ENCODE measurements at places on chromosomes 11 and 22.

GRCh38 chr22:21587803-21588611 is 20.5 kb downstream of the UBE2L3 start:
- peak; percentile 12 for DNase-seq

DNA sequence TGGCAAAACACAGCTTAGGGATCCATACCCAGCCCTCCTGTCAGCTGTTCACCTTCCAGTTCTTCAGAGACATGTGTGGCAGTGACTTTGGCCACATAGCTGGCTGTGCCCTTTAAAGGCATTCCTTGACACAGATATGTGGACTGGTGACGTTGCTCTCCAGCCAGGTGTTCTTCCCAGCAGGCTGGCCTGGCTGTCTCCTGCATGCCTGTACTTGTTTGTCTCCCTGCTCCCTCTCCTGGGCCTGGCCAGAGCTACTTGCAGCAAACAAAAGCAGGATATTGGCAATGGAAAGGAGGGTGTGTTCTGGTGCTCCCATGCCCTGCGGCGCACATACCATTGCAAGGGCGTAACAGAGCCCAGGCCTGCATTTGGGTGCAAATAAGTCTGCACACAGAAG is 38.3 kb downstream of the PIK3IP1 start:
- no peak for DNase-seq

GRCh38 chr22:19631899-19632667 is 82.2 kb upstream of the SEPTIN5 start:
- no peak for DNase-seq

DNA sequence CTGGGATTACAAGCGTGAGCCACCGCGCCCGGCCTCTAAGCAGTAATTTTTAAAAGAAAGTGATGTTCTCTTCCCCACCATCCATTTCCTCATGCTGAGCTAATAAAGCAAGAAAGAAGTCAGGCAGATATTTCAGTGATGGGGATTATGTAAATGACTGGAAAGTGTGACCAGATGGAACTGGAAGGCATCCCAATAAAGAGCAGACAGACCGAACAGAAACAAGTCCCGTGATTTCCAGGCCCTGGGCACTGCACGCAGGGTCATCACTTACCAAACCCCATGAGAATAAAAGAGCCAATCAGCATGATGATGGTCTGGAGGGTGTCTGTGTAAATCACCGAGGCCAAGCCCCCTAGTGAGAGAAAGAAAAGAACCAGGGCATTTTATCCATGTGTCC is 18.2 kb downstream of the SLC5A4 start:
- DNase-seq: no peak

- DNase-seq: no peak
These were observed 7.7 kb downstream of the LHFPL7 start for GRCh38 chr22:24938741-24939341.

DNA sequence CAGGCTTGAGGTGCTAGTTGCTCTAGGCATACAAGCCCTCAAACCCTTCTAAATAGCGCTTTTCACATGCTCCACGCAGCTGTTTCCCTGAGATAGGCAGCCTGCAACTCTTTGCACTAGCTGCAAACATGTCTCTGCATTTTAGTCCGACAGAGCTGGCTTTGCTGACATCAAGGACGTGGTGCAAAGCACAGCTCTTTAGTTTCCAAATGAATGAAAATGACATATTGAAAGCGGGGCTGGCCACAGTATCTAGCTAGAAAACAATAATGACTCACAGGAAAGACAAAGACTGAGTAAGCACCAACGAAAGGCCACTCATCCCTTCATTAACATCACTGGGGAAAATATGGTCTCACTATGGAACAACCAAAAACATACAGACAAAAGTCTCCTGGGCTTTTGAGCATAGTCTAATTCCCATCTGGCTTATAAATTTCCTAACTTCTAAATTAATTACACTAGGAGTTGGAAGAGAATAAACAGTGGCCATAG is 15.3 kb upstream of the ZC3H12C start:
- DNase-seq: no peak

- no peak for DNase-seq
These were observed 106.5 kb downstream of the ALX4 start for GRCh38 chr11:44203270-44204043.

DNA sequence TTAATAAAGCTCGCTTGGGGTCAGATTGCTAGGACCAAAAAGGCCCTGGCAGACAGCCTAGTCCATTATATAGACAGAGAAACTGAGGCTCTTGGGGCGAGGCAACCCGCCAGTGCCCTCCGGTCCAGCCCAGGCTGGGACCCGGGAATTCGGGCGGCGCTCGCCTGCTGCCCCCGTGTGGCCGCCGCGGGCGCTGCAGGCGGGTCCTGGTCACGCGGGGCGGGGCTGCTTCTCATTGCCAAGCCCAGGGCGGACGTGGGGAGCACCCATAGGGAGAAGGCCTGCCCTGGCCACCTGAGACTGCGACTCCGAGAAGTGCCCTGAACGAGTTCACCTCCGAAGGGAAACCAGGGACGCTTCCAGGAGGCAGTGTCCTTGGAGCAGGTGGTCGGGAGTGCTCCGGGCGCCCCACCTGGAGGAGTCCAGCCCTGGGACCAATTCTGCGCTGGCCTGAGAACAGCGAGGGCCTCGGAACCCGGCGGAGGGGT is 36.0 kb upstream of the CSNK1E start:
- DNase-seq: peak; percentile 57

GRCh38 chr22:19571995-19572394 is 47.8 kb upstream of the CLDN5 start:
- DNase-seq: no peak

GRCh38 chr11:41056892-41057569 is 402.4 kb downstream of the LRRC4C start:
- DNase-seq: no peak

- DNase-seq: peak; percentile 81
These were observed at the start of gene CARS1 for GRCh38 chr11:3057069-3057963. Gene CARS1, minus strand, starts transcription at chr11:3057423. Its CDS starts 56 bp downstream, at chr11:3057367.

DNA sequence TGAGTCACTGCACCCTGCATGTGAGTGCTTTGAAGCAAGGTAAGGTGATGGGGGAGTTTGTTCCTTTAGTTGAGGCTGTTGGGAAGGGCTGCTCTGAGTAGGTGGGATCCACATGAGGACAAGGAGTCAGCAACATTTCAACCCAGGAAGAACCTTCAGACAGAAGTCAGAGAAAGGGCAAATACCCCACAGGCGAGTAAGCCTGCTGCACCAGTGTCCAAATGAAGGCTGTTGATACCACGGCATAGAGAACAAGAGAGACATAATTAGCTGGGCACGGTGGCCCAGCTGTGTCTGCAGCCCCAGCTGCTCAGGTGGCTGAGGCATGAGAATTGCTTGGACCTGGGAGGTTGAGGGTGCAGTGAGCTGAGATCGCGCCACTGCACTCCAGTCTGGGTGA is 54.3 kb upstream of the CLMP start:
- DNase-seq: no peak

DNA sequence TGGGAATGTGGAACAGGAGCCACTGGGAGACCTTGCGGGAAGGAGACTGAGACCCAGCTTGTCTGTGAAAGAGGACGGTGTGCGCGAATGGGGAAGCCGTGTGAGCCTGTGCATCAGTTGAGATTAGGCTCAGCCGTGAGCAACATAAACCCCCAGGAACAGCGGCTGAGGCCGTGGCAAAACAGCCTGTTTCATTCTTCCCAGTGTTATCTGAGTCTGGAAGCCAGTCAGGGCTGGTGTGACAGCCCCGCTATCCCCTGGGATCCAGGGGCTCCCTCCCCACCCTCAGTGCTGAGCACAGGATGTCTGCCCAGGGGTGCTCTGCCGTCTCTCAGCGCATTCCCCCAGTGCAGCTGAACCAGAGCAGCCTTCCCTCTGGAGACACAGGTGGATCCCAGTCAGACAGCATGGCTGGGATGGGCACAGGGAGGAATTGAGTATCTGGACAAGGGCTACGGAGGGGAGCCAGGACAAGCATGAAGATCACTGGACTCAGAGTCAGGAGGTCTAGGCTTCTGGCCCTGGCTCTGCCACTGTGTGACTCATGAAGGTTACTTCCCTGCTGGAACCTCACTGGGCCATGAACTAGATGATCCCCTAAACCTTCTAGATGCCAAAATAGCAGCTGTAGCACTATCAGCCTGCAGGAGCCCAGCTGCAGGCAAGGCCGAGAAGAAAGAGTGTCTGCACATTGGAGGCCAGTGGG is 8.6 kb downstream of the OAF start:
- no peak for DNase-seq

DNA sequence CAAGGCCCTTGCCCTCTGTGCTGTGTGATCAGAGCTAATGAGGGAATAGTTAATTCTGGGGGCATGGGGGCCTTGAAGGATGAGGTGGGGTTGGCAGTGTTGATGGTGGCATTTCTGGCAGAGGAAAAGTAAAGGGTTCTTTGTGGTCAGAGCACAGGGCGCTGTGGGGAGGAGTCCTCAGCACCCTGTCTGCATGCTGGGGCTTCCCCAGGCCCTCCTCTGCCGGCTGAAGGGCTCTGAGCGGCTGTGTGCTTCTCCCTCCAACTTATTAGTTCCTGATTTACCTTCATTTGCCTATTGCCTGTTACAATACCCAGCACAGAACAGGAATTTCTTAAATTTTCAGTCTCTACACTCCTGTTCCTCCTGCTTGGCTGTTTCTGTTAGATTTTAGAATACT is 122.8 kb downstream of the HIPK3 start:
- DNase-seq: no peak

DNA sequence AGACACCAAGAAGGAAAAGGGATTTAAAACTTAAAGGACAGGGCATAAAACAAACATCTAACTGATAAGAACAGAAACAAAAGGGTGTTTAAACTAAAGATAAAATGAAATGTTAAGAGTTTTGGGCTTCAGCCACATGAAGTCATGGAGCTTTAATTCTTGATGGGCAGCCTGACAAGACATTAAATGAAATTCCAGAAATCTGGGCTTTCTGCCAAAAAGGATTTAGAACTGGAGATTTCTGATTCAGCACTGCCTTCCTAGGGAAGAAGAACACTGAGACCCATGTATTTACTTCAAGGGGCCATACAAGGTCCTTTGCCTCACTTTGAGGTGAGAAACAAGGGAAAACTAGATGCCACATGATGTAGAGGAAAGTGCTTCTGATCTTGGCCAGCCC is 355.9 kb upstream of the RAG2 start:
- no peak for DNase-seq

- DNase-seq: no peak
These were observed 645.8 kb downstream of the DLG2 start for GRCh38 chr11:84981301-84981700.

GRCh38 chr11:35927682-35928081 is 16.2 kb upstream of the LDLRAD3 start:
- DNase-seq: no peak

DNA sequence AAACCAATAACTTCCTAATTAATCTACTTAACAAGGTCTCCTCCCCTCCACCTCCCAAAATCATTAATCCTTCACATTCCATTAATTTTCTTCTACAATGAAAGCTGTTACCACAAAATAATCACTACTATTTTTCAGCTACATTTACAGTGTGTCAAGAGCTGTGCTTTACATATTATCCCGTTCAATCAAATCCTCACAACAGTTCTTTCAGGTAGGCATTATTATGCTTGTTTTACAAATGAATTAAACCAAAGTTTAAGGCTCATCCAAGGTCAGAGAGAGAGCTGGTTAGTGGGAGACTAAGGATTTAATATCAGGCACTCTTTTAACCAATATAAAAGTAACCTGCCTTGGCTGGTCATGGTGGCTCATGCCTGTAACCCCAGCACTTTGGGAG is 107.4 kb downstream of the SIK3 start:
- no peak for DNase-seq

- DNase-seq: no peak
These were observed 54.0 kb downstream of the RTN4R start for GRCh38 chr22:20213833-20214708.

GRCh38 chr11:38323961-38324761 is 1726.1 kb upstream of the RAG2 start:
- DNase-seq: no peak

DNA sequence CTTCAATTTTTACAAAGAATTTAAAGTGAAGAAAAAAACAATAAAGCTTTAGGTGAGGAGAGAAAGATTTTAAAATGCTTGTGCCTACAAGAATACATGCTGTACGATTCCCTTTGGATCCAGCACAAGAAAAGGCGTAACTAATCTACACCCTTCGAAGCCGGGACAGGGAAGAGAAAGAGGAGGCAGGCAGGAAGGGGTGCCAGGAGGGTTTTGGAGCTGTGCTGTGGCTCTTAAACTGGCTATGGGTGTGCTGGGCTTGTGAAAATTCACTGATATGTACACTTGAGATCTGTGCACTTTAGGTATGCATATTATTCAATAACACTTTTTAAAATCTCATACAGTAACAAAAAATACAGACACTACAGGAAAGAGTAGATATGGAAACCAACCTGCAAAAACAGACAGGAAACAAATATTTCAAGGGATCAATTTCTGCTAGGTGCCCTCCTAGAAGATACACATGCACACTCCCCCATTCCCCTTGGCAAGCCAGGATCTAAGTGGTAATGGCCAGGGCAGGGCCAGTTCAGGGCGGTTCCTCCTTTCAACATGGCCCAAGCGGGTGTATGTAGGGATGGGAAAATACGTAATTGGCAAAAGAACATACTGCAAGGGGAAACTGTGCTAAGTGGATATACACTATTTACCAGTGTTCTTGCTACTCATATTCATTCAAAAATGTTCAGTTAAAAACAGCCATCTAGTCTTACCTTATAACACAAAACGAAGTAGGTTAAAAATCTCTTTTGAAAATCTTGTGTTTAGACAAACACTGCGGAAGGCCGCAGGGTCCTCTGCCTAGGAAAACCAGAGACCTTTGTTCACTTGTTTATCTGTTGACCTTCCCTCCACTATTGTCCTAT is 54.2 kb downstream of the PACSIN2 start:
- DNase-seq: no peak

DNA sequence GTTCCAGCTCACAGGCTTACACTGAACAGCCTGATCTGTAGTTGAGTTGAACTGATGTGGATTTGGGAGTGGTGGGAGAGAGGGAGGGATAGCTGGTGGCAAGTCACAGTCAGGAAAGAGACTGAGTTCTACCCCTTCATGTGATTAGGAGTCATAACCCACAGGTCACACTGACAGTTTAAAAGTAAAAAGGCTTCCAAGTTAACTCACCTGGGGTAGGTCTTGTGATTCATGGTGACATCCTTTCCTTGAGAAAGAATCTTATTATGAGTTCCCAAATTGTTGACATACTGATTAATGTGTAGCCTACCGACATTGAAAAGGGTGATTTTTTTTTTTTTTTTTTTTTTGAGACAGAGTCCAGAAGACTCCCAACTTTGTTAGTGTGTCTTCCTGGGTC is 5.4 kb downstream of the IZUMO1R start:
- no peak for DNase-seq

DNA sequence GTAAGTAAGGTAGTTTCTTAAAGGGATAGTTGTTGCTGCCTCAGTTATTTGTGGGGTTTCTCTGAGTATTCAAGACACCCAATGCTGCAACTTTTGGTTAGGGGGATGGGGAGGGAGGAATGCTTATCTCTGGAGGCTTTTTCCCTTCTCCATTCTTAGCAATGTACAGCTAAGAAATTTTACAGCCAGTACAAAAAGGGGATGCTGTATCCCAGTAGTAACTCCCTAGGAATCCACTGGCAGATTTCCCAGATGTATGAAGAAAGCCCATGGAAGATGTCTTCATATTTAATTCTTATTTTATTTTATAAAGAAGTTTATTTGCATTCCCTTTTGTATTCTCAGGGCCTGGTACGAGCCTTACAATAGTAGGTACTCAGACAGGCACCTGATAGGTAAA is 154.8 kb downstream of the ENTHD1 start:
- no peak for DNase-seq

Data from stimulated activated CD4-positive, alpha-beta T cell treated with anti-CD3 and anti-CD28 coated beads, Interleukin-15, amount 100 ng/mL, for 1 hour (primary cell).